B cell (primary cell): ENCODE measurements at places on chromosomes 12 and 14.

GRCh38 chr14:54567224-54567638 is 303 bp downstream of the SAMD4A start:
- peaks cover 24% of the 10 kb centered on the region for H3K4me1 ChIP-seq
- H3K27ac ChIP-seq = peak overlapping the region; percentile 73

DNA sequence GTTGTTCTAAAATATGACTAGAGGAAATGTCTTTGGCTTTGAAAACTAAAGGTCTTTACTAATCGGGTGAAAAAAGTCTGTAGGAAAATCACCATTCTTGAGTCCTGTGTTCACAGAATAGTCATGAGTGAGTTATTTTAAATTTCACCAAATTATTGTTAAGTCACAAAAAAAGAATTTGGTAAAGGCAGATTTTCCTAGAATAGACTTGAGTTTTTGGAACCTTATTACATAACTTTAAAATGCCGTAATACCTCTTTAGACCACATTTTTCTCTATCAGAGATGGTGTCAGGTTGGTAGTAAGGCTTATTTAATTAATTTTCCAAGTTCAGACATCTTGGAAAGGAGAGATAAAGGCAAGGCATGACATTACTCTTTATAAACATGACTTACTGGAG is 184.7 kb upstream of the GARIN2 start:
- DNase-seq = no peak
- H3K27me3 ChIP-seq = no peaks in the 10 kb centered on the region

DNA sequence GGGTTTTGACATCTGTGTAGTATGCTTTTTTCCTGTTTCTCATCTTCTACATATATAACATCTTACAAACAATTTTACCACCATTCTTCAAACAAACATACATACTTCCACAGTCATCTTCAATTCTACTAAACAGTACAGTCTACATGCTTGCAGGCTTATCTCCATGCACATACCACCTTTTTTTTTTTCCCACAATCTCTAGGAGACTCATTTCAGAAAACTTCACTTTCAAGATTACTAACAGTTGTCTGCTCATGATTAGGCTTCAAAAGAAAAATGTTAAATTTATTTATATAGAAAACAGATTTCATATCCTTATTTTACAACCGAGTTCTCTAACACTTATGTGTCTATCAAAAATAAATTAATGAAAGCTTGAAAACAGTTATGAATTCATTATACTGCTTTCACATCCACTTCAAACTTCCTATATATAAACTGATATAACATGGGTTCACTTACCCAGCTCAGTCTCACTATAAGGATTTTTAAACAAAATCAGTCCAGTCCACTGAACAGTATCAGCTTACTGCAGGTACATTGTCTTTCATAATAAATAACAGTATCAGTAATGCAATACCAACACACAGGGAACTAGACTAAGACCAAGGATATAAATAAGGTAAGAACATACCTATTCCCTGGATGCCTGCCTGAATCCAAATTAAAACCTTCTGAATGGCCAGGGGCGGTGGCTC is 42.5 kb downstream of the LRP6 start:
- no peak overlapping the region for H3K27ac ChIP-seq
- no peaks in the 10 kb centered on the region for H3K27me3 ChIP-seq
- no peaks in the 10 kb centered on the region for H3K4me1 ChIP-seq
- DNase-seq = no peak

DNA sequence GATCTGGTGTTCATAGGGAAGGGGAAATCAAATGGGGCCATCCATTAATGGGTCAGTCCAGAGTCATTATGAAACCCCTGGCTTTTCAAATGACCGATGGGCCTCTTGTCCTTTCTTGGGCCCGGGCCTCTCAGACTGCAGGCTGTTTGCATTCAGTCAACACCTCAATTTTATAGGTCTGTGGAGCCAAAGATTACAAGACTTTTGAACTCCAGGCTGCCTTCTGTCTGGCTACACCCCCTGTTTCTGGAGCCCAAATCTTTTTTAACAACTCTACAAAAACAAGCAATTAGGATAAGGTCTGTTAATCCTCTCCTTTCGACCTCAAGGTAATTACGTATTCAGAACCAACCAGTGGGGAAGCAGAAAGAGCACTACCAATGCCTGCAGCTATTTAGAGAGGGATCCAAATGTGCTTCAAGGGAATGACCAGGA is 35.6 kb downstream of the DUSP6 start:
- H3K4me1 ChIP-seq = peaks cover 17% of the 10 kb centered on the region
- no peak for DNase-seq
- H3K36me3 ChIP-seq = no peaks in the 10 kb centered on the region

DNA sequence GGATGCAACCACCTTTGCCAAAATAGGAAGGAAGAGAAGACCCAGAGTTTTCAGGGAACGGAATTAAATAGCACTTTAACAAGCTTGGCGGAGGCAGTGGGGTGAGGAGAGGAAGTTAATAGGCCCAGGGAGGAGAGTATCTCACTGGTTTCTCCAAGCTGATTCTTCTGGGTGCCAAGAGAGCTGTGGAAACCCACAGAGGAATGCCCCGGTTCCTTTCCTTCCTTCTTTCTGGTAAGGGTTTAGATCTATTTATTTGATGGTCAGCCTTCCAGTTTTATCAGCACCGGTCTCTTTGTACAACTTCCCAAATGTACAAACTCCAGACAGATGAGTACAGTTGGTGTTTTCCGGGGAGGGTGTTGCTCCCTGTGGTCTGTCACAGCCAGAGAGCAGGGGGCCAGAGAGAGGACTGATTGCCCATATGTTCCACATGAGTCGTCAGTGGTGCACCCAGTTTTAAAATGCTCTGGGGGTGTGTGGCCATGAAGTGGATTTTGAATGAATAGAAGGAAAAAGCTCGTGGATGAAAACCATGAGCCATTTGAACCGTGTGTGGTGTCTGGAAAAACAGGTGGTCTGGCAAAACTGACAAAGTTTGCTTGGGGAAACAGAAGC is 26.6 kb downstream of the PRKCH start:
- H3K27me3 ChIP-seq = no peaks in the 10 kb centered on the region
- DNase-seq = no peak
- no peak overlapping the region for H3K4me3 ChIP-seq
- H3K4me1 ChIP-seq = peaks cover 3% of the 10 kb centered on the region

- peak overlapping the region; percentile 95 for H3K27ac ChIP-seq
- peaks cover 7% of the 10 kb centered on the region for H3K36me3 ChIP-seq
- H3K27me3 ChIP-seq = no peaks in the 10 kb centered on the region
- peaks cover 30% of the 10 kb centered on the region for H3K4me1 ChIP-seq
These were observed 481 bp downstream of the MAX start for GRCh38 chr14:65101631-65102440.

DNA sequence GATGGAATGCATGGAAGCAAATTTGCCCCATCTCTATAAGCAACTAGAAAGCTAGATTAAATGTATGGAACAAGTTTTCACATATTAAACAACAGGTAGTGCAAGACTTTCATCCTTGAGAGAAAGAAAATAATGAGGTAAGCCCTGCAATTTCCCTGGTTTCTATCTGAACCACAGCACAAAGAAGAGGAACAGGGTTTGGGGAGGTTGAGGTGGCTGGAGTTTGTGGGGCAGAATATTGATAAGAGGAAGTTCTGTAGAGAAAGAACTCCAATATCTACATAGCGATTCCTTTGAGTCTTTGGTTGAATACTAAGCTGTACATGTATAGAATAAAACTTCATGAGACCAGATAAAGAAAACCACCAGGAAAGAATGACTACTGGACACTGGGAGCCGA is 96.3 kb upstream of the CCND2 start:
- DNase-seq = no peak
- H3K27me3 ChIP-seq = no peaks in the 10 kb centered on the region
- no peaks in the 10 kb centered on the region for H3K36me3 ChIP-seq
- H3K27ac ChIP-seq = no peak overlapping the region
- no peak overlapping the region for H3K4me3 ChIP-seq
- H3K4me1 ChIP-seq = no peaks in the 10 kb centered on the region

- H3K36me3 ChIP-seq = no peaks in the 10 kb centered on the region
- no peak overlapping the region for H3K4me3 ChIP-seq
- no peak for DNase-seq
These were observed 150.3 kb downstream of the SMOC1 start for GRCh38 chr14:70029296-70030132.

DNA sequence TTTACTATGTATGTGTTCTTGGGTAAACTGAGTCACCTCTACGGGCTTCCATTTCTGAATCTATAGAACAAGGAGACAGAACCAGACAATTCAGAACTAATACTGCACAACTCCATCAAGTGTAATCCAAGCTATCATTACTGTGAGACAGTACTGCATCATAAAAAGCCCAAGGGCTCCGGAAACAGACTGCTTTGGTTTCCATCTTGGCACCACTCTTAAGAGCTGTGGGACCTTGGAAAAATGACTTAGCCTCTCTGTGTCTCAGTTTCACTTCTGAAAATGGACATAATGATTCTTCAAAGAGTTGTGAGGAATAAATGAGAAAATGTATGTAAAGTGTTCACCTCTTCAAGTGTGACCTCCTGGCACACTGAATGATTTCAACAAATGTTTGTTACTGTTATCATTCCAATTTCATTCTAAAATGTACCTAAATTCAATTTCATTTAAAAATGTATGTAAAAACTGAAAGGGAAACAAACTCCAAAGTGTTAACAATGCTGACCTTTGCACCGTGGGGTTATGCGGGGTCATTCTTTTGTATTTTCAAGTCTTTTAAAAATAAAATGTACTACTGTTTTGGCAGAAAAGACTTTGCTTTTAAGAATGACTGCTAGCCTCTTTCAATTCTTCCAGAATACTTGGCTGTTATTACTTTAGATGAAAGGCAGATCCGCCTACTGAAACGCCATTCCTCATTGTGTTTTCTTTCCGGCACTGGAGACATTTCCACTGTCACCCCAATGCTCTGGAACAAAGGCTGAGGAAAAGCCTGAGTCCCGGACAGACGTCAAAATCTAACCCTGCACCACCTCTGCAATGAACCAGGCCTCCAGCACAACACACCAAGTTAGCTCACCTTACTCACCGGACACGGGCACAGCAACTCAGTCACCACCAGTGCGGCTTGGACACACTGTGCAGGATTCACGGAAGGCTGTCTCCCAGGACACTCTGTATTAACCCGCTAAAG is 62.8 kb downstream of the TMCC3 start:
- no peak overlapping the region for H3K4me3 ChIP-seq
- no peaks in the 10 kb centered on the region for H3K27me3 ChIP-seq
- H3K27ac ChIP-seq = no peak overlapping the region
- H3K4me1 ChIP-seq = no peaks in the 10 kb centered on the region
- DNase-seq = no peak

- peaks cover 8% of the 10 kb centered on the region for H3K36me3 ChIP-seq
- no peaks in the 10 kb centered on the region for H3K27me3 ChIP-seq
- DNase-seq = no peak
- no peak overlapping the region for H3K4me3 ChIP-seq
- H3K4me1 ChIP-seq = no peaks in the 10 kb centered on the region
- H3K27ac ChIP-seq = no peak overlapping the region
These were observed 21.5 kb downstream of the METAP2 start for GRCh38 chr12:95495433-95495832.

DNA sequence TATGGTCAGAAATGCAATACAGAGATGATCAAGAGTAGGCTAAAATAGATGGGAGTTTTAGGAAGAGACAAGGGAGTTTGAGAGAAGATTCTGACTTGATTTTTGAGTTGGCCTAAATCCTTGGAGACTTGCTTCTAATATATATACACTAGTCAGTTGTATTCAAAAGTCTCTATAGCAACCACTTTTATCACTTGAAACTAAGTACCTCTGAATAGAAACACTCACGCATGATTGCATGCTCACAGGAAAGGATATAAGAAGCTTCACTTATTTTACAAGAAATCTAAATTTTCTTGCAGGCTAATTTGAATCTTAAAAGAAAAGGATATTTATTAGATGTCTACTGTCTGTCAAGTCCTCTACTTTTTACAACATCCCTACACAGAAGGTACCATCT is 316.8 kb downstream of the SNAPC1 start:
- H3K4me3 ChIP-seq = peak overlapping the region; percentile 7
- H3K4me1 ChIP-seq = peaks cover 68% of the 10 kb centered on the region
- no peaks in the 10 kb centered on the region for H3K36me3 ChIP-seq
- H3K27ac ChIP-seq = peak overlapping the region; percentile 94

DNA sequence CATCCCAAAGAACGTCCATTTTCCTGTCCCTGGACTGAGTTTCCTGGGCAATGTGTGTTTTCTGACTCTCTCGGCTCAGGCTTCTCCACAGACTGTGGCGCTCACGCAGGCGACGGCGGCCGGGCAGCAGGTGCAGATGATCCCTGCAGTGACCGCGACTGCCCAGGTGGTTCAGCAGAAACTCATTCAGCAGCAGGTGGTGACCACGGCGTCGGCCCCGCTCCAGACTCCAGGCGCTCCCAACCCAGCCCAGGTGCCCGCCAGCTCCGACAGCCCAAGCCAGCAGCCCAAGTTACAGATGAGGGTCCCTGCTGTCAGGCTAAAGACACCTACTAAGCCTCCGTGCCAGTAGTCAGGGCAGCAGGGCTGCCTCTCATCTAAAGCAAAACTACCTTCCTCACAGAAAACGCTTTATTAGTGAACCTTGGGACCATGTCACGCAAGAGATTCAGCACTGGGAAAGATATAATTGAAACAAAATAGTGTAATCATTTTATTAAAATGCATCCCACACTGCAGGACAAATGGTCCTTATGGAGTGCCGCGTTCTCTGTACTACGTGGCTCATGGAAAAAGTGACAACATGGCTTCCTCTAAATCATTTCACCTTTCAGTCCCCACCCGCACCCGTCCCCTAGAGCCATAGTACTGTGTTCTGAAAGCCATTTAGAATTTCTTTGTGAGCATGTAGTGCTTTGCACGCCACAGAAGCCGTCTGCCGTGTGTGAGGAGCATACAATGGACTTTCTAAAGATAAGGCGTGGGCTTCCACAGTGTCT is 66.6 kb downstream of the DDX51 start:
- no peak overlapping the region for H3K27ac ChIP-seq
- H3K36me3 ChIP-seq = peaks cover 47% of the 10 kb centered on the region
- DNase-seq = no peak
- no peaks in the 10 kb centered on the region for H3K27me3 ChIP-seq

- no peak overlapping the region for H3K27ac ChIP-seq
- no peak overlapping the region for H3K4me3 ChIP-seq
These were observed 141.8 kb downstream of the VRK1 start for GRCh38 chr14:96938946-96939345.

DNA sequence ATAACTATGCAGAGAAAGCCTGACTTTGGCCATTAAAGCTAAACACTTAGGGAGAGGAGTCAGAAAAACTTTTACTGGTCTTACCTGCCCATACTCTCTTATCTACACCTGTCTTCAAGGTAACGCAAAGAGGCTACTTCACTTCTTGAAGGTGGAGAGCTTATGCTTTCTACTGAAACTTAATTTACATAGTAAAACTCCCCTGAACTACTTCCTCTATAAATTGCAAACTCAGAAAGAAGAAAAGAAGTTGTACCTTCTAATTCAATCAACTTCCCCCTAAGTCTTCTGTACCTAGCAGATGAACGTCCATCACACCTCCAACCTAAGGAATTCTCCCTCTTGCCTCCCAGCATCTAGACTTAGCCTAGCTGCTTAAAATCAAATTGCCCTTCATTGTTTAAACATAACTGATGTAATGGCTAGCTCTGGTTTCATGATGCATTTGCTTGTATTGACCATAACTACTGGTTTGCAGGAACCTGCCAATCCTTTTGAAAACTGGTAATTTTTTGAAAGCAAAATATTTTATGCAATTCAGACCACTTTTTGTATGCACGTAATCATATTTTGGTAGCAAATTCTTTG is 87.7 kb downstream of the STON2 start:
- H3K27ac ChIP-seq = no peak overlapping the region
- H3K27me3 ChIP-seq = no peaks in the 10 kb centered on the region
- DNase-seq = no peak
- H3K36me3 ChIP-seq = no peaks in the 10 kb centered on the region

- H3K4me1 ChIP-seq = no peaks in the 10 kb centered on the region
- peak; percentile 47 for DNase-seq
- no peaks in the 10 kb centered on the region for H3K27me3 ChIP-seq
- H3K4me3 ChIP-seq = no peak overlapping the region
These were observed 84.6 kb upstream of the NAV3 start for GRCh38 chr12:77746096-77746495.
